Cortex of kidney (tissue), 1 donor: ENCODE measurements at places on chromosomes 4 and X.

GRCh38 chr4:85650908-85651307, 176.0 kb downstream of the ARHGAP24 start:
- no peak for DNase-seq

- DNase-seq = no peak
These were observed 19.0 kb upstream of the CWH43 start for GRCh38 chr4:48967101-48967500.

DNA sequence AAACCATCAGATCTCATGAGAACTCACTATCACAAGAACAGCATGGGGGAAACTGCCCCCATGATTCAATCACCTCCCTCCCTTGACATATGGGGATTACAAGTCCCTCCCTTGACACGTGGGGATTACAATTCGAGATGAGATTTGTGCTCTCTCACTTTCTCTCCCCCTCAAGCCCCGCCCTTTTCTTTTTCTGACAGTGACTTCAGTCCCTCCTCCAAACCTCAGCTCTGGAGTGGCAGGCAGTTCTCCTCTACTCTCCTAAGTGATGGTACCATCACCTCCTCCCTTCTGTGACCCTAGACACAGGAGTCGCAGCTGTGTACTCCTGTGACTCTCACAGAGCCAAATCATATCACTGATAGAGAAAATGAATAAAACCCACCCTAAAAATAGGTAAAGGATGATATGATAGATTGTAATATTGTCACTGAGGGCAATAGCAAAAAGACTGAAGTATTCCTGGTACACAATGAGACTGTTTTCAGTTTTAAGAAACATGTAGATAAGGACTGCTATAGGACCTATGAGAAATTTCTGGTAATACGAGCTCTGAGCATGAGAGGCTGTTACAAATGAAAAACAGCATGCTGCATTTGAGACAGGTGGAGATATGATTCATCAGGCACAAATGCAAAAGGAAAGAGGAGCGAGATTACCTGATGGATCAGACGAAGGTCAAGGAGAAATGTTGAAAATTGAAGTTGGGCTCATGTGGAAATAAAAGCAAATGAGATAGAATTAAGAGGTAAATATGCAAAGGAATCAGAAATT, 101.2 kb upstream of the CBLL2 start:
- DNase-seq = no peak

GRCh38 chrX:154378059-154378798, 866 bp upstream of the EMD start:
- peak; percentile 68 for DNase-seq

GRCh38 chr4:37767019-37767418, 59.5 kb upstream of the PGM2 start:
- no peak for DNase-seq
